Transverse colon (tissue), 4 donors: ENCODE measurements at places on chromosomes 1 and 21. TPM values are rescaled to one million over a fixed set of nuclear protein-coding genes. Genes with fewer than 3 reads are reported as not detected.
A peak's percentile ranks its signal among the peaks of the same experiment; 100 is the strongest.

The DNAJC28 gene
- total RNA-seq = not detected

- no peak for DNase-seq
Measured at GRCh38 chr1:96840396-96840795, 118.8 kb downstream of the PTBP2 start.

DNA sequence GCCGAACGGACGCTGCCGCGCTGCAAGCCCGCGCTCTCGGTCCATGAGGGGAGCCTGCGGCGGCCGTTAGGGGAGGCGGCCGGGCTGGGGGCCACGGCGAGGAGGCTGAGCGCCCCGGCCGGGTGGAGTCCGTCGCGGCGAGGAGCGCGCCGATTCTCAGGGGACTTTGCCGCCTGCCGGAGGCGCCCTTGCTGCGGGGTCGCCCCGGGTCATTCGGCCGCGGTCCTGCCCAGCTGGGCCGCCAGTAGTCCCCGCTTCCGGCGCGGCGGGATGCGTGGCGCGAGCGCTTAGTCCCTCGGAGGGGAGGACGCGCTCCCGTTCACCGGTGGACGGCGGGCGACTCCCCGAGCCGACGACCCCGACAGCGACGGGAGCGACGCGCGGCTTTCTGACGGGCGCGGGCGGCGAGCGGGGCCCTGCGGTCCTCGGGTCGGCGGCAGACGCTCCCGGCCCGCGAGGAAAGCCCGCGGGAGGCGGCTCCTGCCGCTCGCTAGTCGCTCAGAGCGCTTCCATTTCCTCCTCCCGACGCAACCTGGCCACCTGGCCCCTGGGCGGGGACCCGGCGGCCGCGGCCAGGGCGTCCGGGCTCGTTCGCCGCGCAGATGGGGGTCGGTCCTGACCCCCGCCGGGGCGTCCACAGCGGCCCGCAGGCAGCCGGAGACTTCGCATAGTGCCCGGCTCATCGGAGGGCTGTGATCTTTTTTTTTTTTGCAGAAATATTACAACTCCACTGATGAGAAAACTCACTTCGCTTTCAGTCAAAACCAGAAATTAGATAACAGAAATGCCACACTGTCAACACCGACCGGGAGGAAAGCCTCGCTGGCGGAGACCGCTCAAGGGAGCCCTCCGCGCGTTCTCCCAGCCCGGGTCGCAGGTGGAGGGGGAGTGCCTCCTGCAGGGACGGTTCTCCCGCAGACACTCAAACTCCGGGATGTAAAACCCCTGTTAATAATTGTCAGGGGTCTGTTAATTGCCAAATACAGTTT is 641 bp upstream of the ZBTB21 start:
- DNase-seq = peak; percentile 48

The NHLH1 gene
- not detected for total RNA-seq

DNA sequence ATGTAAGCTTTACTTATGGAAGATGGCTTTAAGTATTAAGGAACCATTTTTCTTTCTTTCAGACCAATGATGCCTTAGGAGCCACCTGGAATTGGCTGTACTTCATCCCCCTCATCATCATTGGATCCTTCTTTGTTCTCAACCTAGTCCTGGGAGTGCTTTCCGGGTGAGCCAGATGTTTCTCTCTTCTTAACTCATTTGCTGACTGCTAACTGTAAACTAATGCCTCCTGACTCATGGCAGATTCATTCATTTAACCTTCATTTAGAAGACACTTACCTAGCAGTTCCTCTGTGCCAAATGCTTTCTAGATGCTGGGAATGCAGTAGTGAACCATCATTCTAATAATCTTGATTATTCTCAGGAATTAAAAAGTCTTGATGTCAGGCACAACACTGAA is 168.0 kb downstream of the CACNA1E start:
- no peak for DNase-seq

The MPL gene
- total RNA-seq = not detected

DNA sequence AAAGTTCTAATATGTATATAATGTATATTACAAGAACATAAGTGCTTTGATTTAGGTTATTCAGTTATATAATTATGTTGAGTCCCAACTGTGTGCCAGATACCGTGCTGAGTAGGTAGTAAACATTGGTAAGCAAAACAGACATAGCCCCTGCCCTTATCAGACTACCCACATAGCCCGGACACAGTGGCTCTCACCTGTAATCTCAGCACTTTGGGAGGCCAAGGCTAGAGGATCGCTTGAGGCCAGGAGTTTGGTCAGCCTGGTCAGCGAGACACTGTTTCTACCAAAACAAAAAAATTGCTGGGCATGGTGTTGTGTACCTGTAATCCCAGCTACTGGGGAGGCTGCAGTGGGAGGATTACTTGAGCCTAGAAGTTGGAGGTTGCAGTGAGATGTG is 30.7 kb downstream of the RNF11 start:
- no peak for DNase-seq

- DNase-seq = no peak
Measured at GRCh38 chr1:3842912-3843311, 14.1 kb downstream of the CEP104 start.

The GCSAML gene
- total RNA-seq = not detected

GRCh38 chr21:44298301-44298700 is 1.6 kb upstream of the PFKL start:
- DNase-seq = no peak

DNA sequence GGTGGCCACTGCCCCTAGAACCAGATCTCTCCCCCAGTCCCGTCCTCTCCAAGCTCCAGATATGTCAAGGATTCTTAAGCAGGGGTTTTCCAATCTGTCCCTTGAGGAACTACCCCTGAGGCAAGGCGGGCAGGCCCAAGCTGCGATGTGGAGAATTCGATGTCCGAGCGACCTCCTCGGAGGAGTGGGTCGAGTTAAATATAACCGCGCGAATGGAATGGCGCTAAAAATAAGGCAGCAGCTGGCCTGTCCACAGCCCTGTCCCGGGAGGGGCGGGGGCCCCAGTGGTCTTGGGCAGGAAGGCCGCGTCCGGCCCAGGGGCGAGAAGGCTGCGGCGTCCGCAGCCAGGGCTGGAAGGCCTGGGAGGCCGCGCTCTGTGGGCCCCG is 5.8 kb upstream of the FOXD3 start:
- DNase-seq = no peak

The GBP6 gene
- not detected for total RNA-seq

DNA sequence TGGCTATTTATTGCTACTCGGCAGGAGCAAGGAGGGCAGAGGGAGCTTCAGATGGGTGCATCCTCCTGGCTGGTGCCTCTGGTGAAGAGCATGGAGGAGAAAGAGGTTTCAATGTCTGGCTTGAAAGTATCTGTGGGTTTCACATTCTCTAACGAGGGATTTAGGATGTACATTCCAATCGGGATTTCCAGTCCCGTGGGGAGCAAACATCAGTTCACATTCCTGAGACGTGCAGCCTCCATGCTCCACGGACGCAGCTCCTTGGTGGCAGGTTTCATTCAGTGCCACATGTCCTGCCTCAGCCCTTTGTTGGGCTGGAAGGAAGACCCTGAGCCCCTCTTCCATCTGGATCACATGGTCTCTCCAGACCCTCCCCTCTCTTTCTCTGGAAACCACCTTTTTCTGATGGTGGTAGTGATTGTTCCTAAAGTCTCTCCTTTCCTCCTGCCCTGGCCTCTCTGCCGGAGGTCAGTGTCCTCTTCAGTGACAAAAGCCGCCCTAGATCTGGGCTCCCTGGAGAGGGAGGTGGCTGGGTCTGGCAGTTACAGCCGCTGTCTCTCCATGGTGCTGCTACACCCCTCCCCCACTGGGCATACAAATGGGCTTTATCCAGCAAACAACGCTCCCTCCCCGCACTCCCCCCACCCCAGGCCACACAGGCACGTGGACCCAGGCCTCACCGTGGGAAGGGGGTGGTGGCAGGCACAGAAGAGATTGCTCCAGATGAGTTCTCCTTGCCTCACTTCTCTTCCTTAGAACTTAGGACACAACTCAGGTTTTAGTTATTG is 826 bp upstream of the CA14 start:
- no peak for DNase-seq

The TMEM200B gene
- total RNA-seq = 7.5 TPM

The SPRR2F gene
- total RNA-seq = not detected

The C1QTNF12 gene
- 15.7 TPM for total RNA-seq

DNA sequence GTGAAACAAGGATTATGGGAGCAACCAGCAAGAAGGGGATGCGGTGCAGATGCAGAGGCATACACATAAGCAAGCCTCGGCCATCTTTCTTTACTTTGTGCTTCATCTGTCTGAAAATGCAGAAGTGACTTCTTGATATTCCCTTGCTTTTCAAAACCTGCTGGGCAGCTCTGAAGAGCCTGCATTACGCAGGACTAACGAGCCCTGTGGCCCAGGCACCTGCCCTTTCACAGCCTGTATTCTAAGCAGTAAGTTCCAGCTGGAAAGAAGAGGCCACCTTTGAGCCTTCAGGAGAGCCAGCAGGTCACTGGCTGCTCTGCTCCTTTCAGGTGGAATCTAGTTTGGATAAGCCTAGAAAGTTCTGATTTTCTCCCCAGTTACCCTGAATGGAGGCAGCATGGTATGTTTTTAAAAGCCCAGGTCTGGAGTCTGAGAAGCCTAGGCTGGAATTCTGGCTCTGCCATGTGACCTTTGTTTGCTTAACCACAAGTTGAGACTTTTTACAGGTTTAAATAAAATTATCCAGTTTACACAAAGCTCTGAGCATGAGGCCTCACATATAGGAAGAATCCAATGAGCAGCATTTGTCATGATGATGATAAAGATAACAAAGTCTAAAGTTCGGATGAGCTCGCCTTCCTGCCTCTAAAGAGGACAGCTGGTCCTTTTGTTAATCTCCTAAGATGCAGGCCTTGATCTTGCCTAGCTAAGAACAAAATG is 122.9 kb downstream of the UBR4 start:
- no peak for DNase-seq

- DNase-seq = no peak
Measured at GRCh38 chr1:117038236-117038635, 21.9 kb upstream of the TTF2 start.

DNA sequence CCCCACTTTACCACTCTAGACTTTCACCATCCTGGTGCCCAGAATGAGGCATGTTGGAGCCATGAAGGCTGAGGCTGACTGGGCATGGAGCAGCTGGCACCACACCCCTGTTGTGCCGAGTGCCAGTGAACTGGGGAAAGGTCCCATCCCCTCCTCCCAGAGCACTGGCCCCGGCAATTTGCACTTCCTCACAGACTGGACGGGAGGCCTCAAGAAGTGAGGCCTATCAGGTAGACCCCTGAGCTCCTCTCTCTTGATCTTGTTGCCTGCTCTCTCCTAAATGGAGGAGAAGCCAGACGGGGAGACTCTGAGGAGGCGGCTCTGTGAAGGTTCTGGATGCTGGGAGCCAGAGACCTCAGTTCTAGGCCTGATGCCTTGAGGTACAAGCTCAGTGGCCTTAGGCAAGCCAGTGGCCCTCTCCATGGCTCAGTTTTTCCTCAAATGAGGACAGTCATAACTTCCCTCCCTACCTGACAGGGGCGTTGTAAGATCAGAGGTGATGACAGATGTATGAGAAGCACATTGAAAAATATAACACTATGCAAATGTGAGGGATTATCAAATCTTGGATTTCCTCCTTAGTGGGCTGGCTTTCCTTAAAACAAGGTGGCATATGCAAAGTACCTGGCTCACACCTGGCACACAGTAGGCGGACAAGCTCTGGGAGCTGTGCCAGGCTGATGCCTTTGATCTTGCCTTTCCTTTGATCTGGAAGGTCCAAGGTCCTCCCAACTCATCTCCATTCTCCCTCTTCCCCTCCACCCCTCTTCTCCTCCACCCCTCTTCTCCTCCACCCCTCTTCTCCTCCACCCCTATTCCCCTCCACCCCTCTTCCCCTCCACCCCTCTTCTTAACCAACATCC is 6.7 kb downstream of the GRHL3 start:
- no peak for DNase-seq

DNA sequence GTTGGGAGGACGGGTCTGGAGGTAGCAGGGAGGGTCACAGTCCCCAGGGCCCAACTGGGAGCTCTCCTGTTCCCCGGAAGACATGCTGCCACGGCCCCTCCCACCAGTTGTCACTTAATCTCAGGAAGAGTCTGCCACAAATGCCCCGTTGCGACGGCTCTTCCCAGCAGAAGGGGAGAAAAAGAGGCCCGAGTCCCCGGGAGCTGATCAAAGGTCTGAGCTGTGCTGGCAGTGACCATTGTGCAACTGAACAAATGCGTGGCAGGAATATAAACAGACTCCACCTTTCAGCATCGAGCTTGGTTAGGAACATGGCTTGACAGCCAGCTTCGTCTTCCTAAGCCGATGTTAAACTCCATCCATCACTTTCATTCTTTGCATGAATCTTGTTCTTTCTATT is 27.8 kb upstream of the ZBTB21 start:
- DNase-seq = peak; percentile 38

- DNase-seq = no peak
Measured at GRCh38 chr1:46449223-46450159, 40.1 kb upstream of the DMBX1 start.

GRCh38 chr1:170634293-170634692 is 29.6 kb upstream of the PRRX1 start:
- DNase-seq = no peak

- no peak for DNase-seq
Measured at GRCh38 chr1:172778456-172779455, 119.9 kb downstream of the FASLG start.

- DNase-seq = no peak
Measured at GRCh38 chr1:41291195-41291594, 49.1 kb upstream of the SCMH1 start.

DNA sequence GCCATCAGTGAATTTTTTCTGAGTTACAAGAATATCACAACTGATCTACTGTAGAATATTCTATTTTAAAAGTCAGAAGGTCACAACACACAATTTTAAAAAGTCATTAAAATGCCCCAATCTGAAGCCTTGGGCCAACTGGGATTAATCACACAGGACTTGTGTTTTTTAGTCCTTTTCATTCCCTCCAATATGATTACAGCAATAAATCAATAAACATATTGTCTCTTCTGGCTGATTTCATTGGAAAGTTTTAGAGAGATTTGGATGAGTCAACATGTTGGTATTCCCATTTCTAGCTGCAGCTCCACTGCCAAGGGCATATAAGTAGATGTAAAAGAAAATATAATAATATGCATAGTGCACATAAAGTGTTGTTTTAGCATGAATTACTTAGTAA is 85.8 kb downstream of the NIBAN1 start:
- DNase-seq = no peak

GRCh38 chr1:104402178-104402577 is 652.5 kb downstream of the AMY1C start:
- DNase-seq = no peak

GRCh38 chr21:40454057-40454456 is 392.9 kb downstream of the DSCAM start:
- no peak for DNase-seq

The TMCC2 gene
- total RNA-seq = 1.1 TPM

The SOX13 gene
- total RNA-seq = 12.1 TPM

The DNAJC6 gene
- total RNA-seq = 1.9 TPM

DNA sequence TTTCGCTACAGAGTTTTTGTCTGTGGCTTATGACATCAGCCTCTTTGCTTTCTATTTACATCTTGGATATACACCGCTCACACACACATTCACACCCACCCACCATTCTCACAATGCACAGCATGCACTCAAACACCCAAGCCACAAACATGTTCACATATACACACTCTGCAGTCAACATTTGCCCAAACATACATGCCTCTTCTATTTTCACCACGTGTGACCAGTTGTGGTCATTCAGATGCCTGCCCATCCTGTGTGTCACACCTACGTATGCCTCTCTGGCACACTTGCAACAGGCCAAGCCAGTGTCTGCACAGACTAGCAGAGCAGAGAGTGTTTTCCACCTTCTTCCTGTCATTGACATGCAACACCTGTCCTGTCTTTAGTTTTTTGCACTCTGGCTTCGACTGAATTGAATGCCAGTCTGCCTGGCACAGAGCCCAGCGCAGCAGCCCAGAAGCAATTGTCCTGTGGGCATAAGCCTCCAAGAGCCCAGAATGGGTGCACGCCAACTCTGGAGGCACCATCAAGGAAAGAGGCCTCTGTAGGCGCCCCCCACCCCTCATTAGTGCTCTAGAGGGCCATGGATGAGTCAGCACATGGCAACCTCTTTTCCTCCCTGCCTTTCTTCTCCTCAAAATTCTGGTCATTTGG is 37.7 kb upstream of the LRRN2 start:
- no peak for DNase-seq
